RPMI8226 (cell line): ENCODE measurements at places on chromosomes 1 and 21.

GRCh38 chr1:49050041-49050440 lies 273.4 kb upstream of the BEND5 start:
- no peak for DNase-seq

GRCh38 chr1:85465786-85466134 lies 801 bp upstream of the DDAH1 start:
- DNase-seq = no peak

DNA sequence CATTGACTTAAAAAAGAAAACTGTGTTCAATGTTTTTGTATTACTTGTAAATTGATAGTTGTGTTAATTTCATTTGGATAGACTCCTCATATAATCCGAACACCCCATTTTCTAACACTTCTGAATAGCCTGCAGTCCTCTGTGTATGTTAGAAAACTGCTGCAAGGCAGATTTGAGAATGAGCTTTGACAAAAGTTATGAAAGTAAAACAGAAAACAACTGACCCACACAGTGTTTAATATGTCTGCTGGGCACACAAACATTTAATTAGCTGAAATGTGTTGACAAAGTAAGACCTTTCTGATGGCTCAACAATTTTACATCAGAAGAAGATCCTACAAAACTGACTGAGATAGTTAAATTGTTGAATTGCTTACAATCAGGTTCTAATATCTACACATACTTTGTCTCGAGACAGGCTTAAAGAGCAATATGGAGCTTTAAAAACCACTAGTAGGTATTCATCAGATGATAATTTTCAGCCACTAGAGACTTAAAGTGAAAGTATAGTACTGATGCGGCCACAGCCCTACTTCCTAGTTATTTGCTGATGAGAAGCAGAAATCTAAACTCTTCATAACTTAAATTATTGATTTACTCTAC lies 40.0 kb upstream of the PRMT6 start:
- DNase-seq = peak; percentile 25

- DNase-seq = no peak
These were observed 121.7 kb downstream of the KCNN3 start for GRCh38 chr1:154748405-154748775.

DNA sequence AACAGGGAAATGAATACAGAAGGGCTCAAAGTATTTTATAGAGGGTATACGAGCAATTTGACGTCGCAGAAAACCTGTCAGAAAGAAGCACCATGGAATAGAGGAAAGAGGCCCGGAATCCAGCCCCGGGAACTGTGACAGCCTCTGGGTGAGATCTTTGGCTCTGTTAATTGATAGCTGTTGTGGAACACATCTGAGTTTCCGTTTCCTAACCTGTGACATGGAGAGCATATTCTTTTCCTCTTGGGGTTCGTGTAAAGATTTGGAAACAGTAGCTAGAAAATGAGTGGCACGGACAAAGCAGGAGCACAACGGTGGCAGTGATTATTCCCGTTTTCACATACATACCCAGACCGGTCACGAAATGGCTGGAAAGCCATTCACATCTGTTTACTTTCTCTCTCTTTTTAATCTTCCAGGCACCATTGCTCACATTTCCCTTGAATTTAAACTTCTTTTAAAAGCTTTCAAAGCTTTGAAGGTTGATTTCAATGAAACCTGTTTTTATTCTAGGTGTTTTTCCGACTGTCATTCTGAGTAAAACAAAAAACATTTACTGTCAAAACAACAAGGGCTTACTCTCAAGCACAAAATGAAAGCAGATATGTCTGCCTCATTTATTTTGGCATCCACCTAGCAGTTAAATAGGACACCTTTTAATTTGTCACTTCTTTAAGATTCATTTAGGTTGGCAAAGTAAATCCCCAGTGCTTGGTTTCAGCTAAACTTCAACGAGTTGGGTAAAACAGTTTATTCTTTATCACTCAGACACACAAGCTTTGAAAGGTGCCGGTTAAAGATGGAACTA lies 26.7 kb upstream of the C8B start:
- DNase-seq = no peak
